ENCODE measurements at places on chromosomes 16 and 17.

DNA sequence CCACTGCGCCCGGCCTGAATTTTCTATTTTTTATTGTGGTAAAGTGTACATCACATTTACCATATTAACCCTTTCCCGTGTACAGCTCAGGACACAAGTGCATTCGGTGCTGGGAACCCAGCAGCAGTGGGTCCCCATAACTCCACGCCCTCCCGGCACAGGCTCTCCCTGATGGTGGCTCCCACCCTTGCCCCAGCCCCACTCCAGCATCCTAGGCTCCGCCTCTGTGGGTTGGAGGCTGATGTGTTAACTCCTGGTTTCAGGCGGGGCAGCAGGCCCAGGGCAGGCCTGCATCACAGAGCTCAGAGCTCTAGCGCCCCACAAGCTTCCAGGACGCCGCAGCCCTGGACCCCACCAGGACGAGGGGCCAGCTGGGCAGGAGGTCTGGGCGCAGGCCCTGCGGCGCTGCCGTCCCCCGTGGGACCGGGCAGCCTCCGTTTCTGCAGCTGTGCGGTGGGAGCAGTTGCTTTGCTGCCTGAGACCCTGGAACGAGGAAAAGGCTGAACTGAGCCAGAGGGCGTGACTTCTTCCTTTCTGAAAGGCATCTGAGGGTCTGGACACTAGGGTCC lies 19.6 kb downstream of the ZFPM1 start:
- no peak for DNase-seq

DNA sequence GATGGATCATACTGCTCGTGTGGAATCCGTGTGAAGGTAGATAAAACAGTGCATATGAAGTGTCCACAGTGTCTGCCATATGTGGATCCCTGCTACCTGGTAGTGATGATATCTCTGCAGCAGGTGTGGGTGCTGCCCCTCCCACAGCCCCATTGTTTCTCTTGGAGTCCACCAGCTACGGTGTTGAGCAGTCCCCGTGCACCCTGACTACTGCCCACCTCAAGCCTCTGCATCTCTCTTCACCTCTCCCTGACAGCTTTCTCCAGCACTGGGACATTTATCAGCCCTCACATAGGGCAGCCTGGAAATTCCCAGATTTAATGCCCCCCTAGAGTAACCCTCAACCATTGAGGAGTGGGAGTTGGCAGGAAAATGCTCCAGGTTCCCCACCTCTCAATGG lies 244.7 kb downstream of the IRF8 start:
- DNase-seq, result no peak

DNA sequence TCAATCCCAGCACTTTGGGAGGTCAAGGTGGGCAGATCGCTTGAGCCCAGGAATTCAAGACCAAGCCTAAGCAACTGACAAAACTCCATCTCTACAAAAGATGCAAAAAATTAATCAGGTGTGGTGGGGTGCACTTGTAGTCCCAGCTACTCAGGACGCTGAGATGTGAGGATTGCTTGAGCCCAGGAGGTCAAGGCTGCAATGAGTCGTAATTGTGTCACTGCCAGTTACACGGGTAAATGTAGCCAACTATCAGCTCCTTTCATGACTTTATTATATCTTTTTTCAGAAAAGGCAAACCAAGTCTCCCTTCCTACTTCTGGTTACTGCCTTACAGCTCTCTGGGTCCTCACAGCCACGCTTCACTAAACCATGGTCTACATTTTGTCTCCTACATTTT lies 4.0 kb downstream of the SDF2 start:
- no peak for DNase-seq

DNA sequence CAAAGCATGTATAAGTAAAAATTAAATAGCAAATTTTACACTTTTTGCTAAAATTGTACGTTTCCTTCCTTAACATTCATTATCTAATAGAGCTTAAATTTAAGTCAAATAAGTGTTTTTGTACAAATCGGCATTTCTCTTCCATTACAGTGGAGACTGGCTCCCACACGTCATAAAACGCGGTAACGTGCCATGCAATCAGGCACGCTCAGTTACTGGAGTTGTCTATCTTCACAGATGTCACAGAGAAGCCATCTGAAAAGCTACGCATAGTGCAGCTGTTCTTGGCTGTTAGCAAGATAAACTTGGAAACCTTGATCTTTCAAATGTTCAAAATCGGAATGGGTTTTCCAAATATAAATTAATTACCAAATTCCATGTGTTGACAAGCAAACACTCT lies 165.3 kb downstream of the STX8 start:
- no peak for DNase-seq
